ENCODE measurements at places on chromosomes 4 and X.

DNA sequence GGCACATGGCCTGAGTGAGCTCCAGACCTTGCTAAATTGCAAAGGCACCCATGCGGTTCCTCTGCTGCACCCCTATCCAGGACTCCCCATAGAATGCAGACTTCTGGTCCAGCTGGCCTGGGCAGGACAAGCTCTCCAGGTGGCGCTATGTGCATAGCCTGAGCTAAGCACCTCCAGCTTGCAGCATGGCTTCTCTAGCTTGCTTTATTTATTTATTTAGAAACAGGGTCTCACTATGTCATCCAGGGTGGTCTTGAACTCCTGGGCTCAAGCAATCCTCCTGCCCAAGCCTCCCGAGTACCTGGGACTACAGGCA lies 5.5 kb upstream of the WFS1 start:
- DNase-seq: no peak

DNA sequence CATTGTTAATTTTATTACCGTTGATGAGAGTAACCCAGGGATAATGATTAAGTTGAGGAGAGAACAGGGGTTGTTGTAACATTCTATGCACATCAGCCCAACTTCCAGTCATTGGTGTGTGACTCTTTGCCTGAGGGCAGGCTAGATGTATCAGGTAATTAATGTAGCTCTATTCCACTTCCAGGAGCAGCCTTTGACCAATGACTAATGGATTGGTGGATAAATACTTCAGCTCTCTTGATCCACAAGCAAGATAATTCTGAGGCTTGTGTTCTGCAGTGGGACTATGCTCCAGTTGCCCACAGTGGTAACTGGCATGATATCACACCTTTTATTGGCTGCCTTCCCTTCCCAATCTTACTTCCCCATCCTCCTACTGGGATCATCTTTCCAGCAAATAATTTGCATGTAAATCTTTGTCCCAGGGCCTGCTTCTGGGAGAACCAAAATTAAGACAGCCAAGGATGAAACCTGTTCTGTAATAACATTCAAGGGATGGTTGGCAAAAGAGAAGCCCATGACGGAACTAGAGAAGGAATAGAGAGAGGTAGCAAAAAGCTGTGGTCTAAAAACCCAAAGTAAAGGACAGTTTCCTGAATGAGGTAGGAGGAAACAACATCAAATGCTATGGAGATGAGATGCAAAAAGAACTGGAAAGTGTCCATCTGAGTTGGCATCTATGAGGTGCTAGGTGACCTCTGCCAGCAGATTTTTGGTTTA lies 241.4 kb upstream of the RPS6KA3 start:
- no peak for DNase-seq

- DNase-seq: no peak
Measured at GRCh38 chr4:165088366-165088765, 24.3 kb downstream of the TMEM192 start.

DNA sequence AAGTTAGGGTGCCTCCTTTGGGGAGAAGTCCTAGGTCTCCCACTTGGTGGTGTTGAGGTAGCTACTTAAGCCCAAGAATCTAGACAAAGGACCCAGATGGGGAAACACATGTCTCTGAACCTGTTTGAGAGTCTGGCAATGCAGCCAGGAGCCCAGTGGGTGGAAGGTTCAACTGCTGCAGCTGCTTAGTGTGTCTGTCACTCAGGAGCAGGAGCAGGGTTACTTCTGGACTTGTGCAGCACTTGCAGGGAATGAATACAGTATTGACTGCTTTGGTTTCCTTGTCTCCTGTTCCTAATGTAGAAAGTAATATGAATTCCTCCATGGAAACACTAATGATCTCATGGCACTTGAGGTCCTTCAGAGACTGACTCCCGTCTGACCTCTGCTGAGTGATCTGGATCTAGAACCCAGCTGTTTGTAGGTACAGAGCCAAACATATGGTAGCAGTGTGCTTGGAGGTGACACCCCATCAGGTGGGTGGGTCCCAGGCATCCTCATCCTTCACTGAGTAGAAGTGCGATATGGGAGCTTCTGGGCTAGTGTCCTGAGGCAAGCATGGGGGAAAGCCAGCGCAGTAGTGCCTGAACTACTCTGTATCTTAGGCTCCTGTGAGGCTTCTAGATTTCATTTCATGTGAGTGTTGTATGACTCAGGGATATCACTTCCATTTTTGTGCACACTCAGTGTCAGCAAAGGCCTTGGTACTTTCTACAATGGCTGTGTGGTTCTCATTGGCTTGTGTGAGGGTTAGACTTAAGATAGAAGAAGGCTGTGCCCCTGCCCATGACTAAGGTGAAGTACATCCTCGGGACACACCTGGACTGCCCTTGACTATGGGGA lies 85.0 kb upstream of the WDR1 start:
- DNase-seq: no peak

GRCh38 chr4:154076921-154077320 lies 288.0 kb upstream of the SFRP2 start:
- no peak for DNase-seq

- DNase-seq: no peak
Measured at GRCh38 chrX:100373673-100374072, 36.4 kb downstream of the PCDH19 start.

DNA sequence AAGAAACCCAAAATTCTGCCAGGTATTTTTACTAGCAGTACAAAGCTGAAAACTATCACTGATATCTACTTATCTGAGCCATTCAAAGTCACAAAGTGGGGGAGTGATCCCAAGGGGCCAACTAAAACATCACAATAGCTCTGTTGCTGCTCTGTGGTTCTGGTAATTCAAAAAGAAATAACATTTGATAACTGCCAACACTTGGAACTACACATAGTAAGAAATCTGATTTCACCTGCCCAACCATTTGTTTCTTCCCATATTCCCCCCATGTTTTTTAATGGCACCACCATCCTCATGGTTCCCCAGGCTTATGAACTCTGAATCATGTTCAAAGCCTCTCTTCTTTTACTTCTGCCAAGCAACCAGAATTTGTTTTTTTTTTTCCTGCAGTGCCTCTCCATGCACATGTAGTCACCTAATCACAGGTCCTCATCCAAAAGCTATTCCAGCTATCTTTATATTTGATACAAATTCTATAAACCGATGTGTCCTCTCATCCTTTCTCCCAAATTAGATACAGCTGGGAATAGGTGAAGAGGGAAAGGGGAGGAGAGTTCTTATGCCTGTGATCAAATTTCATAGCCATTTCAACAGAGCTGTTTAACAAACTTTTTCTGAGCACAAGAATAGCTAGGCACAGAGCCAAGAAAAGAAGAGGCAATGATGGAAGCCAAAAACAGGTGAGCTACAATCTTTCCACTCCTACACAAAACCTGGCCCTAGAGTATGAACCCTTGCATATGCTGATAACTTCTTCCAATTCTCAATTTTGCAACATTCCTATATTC lies 7.7 kb downstream of the AMMECR1 start:
- DNase-seq: no peak

GRCh38 chr4:5204781-5205180 lies 153.5 kb downstream of the STK32B start:
- no peak for DNase-seq

DNA sequence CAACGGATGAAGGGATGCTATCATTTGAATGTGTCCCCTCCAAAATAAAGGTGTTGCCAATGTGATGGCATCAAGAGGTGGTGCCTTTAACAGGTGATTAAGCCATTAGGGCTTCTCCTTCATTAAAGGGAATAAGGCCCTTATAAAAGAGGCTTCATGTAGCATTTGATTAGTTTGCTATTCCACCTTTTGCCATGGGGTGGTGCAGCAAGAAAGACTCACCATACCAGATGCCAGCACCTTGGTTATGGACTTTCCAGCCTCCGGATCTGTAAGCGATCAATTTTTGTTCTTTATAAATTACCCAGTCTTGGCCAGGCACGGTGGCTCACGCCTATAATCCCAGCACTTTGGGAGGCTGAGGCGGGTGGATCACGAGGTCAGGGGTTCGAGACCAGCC lies 7.9 kb upstream of the SLC25A43 start:
- DNase-seq: no peak

GRCh38 chrX:19560611-19561010 lies 45.3 kb upstream of the MAP3K15 start:
- DNase-seq: no peak

DNA sequence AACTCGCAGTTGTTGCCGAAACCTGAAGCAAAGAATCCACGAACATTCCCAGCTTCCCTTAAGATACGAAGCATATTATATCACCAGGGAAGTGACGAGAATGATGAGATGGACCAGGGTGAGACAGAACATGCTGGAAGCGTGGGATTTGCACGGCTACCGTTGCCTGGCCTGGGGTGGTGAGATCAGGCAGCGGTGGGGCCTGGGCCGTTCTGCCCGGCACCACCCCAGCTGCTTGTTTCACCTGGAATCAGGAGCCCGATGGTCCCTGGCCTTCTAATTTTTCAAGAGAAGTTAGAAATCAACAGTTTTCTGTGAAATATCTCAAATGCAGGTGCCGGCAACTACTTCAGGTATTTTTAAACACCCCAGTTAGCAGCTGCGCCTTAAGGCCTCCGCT lies 5.7 kb downstream of the CLDN22 start:
- no peak for DNase-seq

DNA sequence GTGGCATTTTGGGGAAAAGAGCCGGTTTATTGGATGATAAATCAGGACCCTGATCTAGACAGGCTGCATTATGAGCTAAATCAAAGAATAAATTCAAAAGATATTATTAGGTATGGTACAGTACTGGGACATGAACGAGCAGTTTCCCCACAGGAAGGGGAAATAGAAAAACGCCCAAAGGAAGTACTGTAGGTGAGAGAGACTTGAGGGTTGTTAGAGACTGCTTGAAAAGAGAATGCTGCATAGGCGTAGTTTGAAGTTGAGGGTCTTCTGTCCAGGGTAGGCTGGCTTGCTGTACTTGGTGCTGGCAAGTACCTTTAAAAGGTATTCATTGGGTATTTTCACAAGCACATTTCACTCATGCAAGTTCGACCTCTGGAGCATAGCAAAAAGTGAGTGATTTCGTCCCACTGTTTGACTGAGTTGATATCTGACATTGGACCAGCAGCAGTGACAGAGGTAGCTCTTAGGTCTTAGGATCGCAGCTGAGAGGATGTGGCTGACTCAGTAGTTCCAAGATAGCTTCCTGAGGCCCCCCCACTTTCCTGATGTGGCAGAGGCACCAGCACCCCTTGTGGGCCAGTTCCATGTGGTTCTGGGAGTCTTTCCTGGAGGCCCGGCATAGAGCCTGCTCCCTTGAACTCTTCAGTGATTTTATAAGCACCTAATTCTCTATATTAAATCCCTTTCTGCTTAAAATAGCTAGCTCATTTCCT lies 64.3 kb downstream of the TMEM131L start:
- no peak for DNase-seq

All from globus pallidus (tissue), 1 donor.